ENCODE measurements at places on chromosomes 1 and 21. TPM values are rescaled to one million over a fixed set of nuclear protein-coding genes. Genes with fewer than 3 reads are reported as not detected.

DNA sequence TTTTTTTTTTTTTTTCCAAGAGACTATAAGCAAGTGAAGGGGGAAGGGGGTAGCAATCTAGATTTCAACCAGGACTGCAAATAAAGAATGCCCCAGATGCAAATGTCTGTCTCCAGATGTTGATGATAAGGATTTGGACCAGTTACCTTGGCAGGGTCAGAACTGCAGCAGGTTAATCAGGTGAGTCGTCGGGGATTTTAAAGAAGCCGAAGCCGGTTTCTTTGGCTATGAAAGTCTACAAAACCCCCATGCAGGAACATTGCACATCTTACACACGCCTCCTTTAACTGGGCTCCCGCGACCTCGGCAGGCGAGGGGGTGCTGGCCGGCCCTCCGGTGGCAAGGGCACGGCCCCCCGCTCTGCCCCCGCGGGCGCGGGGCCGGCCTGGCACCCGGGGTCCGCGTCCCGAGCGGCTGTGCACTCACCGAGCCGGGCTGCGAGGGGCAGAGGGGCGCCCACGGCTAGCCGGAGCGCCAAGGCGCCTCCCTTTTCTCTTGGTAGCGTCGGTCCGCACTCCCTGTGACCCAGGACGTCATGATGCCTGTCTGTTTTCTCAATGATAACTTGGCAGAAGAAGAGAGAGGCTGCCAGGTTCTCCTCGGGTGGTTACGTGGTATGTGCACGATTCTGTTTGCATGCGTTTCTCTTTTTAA lies 366.3 kb upstream of the ESRRG start:
- peaks cover 4% of the 10 kb centered on the region for H3K4me1 ChIP-seq
- H3K4me3 ChIP-seq, result peak overlapping the region; percentile 36
- no peak overlapping the region for H3K27ac ChIP-seq
- H3K27me3 ChIP-seq, result no peaks in the 10 kb centered on the region

- H3K27ac ChIP-seq, result no peak overlapping the region
- no peak for DNase-seq
- no peaks in the 10 kb centered on the region for H3K36me3 ChIP-seq
Observed at GRCh38 chr1:225514671-225515081, 86.8 kb upstream of the LBR start.

- H3K27ac ChIP-seq, result no peak overlapping the region
- no peaks in the 10 kb centered on the region for H3K4me1 ChIP-seq
- no peaks in the 10 kb centered on the region for H3K36me3 ChIP-seq
- no peaks in the 10 kb centered on the region for H3K27me3 ChIP-seq
- DNase-seq, result no peak
Observed at GRCh38 chr1:230599926-230600656, 42.2 kb upstream of the COG2 start.

DNA sequence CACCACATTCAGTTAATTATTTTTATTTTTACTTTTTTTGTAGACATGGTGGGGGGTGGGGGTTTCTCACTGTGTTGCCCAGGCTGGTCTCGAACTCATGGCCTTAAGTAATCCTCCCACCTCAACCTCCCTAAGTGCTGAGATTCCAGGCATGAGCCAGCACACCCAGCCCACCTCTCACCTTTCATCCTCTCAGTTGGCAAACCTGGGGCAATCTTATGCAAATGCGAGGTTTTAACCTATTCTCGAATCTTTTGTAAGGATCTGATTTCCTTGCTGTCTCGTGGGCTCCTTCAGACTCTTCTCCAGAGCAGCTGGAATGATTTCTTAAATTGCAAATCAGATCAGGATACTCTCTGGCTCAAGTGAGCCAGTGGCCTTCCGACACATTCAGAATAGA lies 7.1 kb upstream of the SLC2A7 start:
- no peak overlapping the region for H3K4me3 ChIP-seq
- no peaks in the 10 kb centered on the region for H3K4me1 ChIP-seq
- H3K36me3 ChIP-seq, result no peaks in the 10 kb centered on the region
- H3K27ac ChIP-seq, result no peak overlapping the region
- DNase-seq, result no peak

DNA sequence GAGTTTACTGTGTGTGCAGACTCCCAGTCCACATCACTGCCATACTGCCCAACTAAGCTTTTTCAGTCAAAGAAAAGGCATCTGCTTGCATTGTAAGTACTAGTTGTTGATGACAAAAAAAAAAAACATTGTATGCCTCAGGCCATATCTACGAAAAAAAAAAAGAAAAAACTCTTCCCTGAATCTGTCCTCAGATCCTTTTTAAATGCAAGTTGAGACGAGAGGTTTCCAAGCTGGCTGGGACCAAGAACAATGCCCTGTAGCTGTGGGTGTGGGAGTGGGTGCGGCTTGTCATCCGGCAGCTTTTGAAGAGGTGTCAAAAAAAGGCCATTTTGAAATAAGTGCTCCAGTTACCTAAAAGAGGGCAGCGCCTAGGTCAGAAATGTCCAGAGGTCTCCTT lies 29.2 kb upstream of the HHAT start:
- no peak overlapping the region for H3K27ac ChIP-seq
- H3K4me1 ChIP-seq, result peaks cover 5% of the 10 kb centered on the region
- H3K4me3 ChIP-seq, result no peak overlapping the region
- no peaks in the 10 kb centered on the region for H3K27me3 ChIP-seq

DNA sequence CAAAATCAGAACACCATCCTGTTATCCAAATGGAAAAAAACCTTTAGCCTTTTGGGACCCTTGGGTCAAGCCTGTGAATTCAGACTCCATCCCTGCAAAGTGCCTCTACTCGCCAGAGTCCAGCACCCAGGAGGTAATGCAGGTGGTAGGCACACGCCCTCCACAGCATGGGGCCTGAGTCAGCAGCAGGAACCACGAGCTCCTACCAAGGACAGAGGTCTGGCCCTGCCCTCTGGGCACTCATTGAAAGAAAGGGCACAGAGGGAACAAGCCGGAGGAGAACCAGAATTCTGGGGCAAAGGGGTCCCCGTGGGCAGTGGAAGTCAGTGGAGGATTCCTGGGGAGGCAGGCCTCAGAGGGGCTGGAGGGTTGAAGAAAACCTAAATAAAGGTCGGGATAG lies 438.1 kb downstream of the NPHP4 start:
- DNase-seq, result no peak
- no peaks in the 10 kb centered on the region for H3K4me1 ChIP-seq
- no peaks in the 10 kb centered on the region for H3K36me3 ChIP-seq
- H3K27ac ChIP-seq, result no peak overlapping the region
- H3K4me3 ChIP-seq, result no peak overlapping the region
- no peaks in the 10 kb centered on the region for H3K27me3 ChIP-seq

The COL11A1 gene
- total RNA-seq, result 0.67 TPM

The PLEKHN1 gene
- total RNA-seq, result 0.34 TPM

The FASLG gene
- not detected for total RNA-seq

The ERICH3 gene
- total RNA-seq, result 1.1 TPM

The DNASE2B gene
- total RNA-seq, result not detected

The LCE1B gene
- not detected for total RNA-seq

The LRP8 gene
- total RNA-seq, result 4.0 TPM
